Stimulated activated CD4-positive, alpha-beta T cell treated with anti-CD3 and anti-CD28 coated beads, Interleukin-4, amount 100 ng/mL, for 48 hours (primary cell): ENCODE measurements at places on chromosomes 5 and 9.

DNA sequence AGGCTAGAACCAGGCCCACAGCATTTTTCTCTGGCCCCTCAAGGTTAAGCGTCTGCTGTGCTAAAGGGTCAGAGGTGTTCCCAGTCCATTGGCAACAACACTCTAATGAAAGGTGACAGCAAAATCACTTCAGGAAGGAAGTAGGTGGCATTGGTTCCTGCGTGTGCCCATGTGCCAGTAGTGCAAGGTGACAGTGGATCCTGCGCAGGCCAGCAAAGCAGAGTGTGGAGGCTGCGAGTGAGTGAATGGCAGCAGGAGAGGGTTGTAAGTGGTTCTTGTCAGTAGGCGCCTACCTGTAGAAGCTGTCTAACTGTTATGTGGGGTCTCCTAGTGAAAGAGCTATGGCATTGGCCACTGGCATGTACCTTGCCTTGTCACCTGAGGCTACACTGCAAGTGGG, 898.2 kb upstream of the TYRP1 start:
- DNase-seq = no peak

DNA sequence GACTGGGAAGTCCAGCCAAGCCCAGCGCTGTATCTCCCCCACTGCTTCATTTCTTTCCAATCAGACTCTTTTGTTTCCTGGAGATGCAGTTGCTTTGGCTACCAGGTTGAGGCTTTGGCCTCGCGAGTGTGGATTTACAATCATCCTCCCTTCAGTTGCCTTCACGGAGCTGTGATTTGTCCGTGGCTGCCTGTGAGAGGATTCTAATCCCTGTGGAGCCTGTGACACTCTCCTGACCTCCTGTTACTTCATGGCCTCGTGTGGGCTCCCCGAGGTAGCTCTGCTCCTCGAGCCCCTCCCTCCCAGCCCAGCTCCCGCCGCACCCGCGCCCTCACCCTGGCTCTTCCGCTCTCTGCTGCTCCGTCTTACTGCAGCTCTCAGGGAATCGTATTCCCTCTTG, 107.2 kb upstream of the STC2 start:
- DNase-seq = no peak

DNA sequence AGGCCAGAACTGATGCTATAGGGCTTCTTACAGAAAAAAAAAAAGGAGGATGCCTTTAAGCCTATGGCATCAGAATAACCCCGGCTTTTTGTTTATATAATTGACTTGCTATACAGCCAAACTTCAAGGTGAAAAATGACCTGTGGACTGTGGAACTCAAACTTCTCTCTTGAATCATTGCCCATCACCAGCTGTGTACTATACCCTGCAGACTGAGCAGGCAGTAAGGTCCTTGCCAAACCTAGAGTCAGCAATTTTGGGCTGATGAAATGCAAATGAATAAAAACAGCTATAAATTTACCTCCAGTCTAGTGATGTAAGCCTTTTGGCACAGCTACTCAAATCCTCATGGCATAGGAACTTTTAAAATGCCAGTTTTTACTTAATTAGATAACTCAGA, 44.5 kb upstream of the PPP3R2 start:
- DNase-seq = no peak

- no peak for DNase-seq
These were observed 13.8 kb downstream of the SGTB start for GRCh38 chr5:65708145-65708544.

GRCh38 chr5:129858131-129858675, 46.1 kb upstream of the CHSY3 start:
- no peak for DNase-seq

- no peak for DNase-seq
These were observed 346 bp downstream of the ATOX1 start for GRCh38 chr5:151758141-151758429.

DNA sequence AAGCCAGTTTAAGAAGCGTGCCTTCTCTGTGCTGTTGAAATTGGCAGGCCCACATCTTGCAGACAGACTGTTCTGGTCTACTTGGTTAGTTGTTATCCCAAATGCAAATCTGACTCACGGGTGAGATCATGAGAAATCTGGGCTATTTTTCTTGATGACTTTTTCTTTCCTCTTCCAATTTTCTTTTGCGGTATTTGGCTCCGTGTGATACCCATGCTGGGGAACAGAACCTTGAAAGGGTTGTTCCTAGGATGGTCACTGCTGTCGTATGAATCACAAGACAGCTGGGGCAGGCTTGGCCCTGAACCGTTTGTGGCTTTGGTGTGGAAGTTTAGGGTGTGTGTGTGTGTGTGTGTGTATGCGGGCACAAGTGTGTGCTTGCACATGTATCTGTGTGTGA, 24.6 kb downstream of the PDZD2 start:
- DNase-seq = no peak

- DNase-seq = no peak
These were observed 108.6 kb upstream of the SH3GL2 start for GRCh38 chr9:17470036-17470813.

- no peak for DNase-seq
These were observed 1.3 kb upstream of the ZNF366 start for GRCh38 chr5:72508241-72509170.

DNA sequence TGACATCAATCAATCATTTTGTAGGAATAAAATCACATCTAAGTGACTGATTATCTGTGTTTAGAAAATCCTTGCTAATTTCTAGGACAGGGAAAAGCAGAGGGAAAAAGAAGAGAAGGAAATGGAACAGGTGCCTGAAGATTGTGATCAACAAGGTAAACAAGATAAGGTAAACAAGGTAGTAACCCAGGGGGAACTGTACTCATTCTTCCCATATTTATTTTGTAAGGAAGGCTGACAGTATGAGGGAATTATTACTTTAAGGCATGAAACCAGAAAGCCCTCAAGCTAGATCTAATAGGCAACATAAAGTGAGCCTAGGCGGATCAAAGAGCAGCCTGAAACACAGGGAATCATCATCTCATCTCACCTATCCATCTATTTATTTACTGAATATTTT, 231.1 kb downstream of the MLLT3 start:
- no peak for DNase-seq

GRCh38 chr9:99415606-99416005, 193.5 kb downstream of the SEC61B start:
- DNase-seq = no peak

- DNase-seq = no peak
These were observed 13.9 kb upstream of the FNIP1 start for GRCh38 chr5:131810510-131811249.

DNA sequence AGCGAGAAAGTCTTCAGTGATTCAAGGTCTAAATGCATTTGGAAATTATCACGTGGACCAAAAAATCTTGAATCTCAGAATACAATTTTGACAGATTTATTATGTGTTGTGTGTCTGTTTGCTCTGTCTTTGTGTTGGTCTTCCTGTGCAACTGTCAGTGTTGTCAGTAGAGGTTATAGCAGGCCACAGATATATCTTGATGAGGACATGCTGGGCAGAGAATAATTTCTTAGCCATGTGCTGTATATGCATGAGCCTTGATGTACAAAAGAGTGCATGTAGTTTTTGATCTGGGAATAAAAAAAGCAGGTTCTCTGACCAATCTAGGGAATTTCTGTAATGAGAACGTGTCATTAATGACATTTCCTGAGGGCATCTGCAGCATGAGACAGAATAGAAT, 57.6 kb downstream of the ZSWIM6 start:
- no peak for DNase-seq

- no peak for DNase-seq
These were observed 50.0 kb upstream of the SUSD3 start for GRCh38 chr9:93008457-93008856.

DNA sequence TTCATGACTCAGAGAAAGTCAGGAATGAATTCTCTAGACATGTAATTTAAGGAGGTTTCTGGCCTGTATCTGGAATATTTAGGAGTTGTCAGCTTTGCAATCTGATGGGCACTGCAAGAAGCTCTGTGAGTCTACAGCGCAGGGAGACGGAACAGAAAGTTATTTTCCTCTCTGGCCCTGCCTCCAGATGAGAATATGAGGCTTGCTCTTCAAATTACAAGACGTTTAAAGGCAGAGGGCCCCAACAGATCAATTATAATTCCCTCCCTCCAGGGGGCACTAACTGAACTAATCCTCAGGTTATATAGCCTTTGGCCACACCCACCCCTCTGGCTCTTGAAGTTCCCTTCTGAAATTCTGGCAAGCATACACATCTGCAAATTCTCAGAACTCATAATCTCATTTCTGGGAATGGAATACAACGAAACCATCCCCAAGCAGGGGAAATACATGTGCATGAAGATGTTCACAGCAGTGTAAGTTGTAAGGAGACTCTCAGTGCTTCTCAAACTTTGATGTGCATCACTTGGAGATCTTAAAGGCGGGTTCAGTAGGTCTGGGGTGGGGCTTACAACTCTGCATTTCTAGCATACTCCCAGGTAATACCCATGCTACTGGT, 307.6 kb downstream of the CWC27 start:
- DNase-seq = no peak

DNA sequence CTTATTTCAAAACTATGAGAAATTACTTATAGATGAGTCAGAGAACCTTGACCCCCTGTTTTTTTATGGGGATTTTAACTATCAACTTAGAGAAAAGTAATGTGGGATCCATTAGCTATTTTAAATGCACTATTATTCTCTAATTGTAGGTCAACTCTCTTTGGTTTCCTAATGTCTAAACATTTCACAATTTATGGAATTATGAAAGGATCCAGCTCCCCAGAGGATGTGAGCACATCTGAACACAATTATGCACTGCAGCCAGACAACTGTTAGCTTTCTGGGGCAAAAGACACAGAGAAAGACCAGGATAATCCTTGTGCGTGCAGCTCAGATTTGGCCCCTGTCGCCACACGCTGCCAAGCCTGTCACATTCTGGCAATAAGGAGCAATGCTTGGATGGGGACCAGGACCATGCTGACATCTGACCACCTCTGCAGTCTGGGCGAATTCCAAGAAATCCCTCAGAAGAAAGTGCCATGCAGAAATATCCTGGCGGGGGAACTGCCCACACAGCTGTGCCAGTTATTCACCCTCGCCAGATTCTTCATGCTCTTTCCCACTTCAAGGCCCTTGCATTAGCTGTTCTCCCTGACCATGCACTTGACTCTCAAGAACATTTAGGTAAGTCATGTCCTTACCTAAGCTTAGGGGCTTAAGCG, 22.2 kb upstream of the CMBL start:
- DNase-seq = no peak

DNA sequence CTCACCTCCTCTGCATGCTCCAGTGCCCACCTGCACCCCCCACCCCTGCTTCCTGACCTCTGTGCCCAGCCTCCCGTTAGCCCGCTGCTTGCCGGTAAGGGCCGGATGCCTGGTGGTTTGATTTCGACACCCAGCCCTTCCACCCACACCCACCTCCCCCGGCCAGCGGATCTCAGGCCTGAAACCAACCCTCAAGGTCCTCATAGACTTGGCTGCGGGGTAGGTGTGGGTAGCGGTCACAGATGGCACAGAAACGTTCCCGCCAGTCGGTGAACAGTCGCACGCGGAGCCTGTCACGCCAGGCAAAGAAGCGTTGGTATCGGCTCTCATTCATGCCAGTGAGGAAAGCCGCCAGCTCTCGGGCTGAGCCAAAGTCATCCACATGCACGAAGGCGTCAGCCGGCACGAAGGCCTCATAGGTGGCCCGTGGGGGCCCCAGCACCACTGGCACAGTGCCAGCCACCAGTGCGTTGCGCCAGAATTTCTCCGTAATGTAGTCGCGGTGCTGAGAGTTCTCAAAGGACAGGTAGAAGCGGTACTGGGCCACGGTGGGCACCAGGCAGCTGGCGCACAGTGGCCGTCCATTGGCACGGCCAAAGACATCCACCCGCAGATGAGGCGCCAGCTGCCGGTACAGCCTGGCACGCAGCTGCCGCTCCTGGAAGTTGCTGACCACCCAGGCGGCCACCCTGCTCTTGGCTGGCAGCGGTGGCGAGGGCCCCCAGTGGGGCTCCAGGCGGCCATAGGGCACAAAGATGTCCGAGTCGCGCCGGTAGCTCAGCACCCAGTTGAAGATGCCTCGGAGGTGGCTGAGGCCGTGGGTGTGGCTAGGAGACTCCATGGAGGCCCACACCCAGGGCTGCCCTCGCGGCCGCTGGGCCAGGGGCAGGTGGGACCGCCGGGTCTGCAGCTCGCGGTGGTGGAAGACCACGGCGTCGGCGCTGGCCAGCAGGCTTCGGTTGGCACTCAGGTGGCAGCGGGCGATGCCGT, 1.1 kb downstream of the FUT7 start:
- no peak for DNase-seq

- no peak for DNase-seq
These were observed 21.0 kb downstream of the DNAJA1 start for GRCh38 chr9:33046061-33046460.

- no peak for DNase-seq
These were observed 4.3 kb upstream of the LNPEP start for GRCh38 chr5:96931605-96932004.

GRCh38 chr5:142003266-142003800, 9.5 kb downstream of the GNPDA1 start:
- DNase-seq = no peak

DNA sequence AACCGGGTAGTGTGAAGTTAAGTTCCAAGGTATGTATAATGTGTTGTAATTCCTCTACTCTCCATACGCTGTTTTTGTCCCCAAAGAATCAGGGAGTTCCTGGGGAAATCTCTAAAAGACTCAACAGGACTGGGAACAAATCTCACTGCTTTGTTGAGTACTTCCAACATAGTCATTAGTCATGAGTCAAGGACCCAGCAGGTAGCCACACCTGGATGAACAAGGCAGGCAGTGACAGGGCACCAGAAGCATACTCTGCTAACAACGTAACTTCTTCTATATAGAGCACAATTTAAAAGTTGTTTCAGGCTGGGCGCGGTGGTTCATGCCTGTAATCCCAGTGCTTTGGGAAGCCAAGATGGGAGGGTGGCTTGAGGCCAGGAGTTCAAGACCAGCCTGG, 126.8 kb downstream of the SLC1A3 start:
- DNase-seq = no peak

DNA sequence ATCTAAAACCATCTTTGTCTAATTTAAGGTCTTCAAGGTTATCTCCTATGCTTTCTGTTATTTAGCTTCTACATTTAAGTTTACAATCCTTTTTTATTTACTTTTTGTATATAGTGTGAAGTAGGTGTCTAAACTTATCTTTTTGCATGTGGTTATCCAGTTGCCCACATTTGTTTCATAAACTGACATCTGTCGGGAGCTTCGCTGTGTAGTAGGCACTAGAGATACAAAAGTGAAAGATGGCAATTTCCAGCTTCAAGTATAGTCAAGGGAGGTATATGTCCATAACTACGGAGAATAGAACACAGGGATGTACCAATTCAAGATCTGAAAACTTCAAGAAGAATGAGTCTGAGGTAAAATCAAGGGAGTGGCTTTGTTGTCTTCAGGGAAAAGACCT, 38.7 kb upstream of the ELL2 start:
- no peak for DNase-seq

DNA sequence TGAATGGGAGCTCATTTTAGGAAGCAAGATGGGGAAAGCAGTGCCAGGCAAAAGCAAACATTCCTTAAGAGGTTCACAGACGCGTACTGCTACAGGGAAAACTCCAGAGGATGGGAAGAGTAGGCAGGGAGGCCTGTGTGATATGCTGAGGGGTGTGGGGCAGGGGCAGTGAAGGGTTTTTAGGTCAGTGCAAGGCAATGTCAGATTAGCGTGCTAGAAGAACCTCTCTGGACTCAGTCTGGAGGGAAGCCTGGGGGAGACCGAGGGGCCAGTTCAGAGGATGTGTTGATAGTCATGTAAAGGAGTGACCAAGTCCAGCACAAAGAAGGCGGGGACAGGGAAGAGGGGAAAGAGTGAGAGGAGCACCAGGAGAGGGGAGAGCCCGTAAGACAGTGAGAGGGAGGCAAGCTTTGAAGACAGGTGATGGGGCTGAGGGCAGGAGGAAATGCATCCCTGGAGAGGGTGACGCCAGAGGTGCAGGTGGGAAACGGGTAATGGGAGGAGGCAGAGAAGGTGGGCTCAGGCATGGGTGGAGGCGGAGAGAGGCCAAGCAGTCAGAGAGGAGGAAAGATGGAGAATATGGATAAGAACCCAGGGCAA, 134.5 kb downstream of the MTX3 start:
- DNase-seq = no peak
